GM03348 (cell line): ENCODE measurements at places on chromosomes 12 and 14.
A peak's percentile ranks its signal among the peaks of the same experiment; 100 is the strongest.

- DNase-seq = no peak
Measured at GRCh38 chr12:93851257-93851671, 174.1 kb downstream of the CRADD start.

- no peak for DNase-seq
Measured at GRCh38 chr14:92473969-92474535, 39.5 kb upstream of the RIN3 start.

DNA sequence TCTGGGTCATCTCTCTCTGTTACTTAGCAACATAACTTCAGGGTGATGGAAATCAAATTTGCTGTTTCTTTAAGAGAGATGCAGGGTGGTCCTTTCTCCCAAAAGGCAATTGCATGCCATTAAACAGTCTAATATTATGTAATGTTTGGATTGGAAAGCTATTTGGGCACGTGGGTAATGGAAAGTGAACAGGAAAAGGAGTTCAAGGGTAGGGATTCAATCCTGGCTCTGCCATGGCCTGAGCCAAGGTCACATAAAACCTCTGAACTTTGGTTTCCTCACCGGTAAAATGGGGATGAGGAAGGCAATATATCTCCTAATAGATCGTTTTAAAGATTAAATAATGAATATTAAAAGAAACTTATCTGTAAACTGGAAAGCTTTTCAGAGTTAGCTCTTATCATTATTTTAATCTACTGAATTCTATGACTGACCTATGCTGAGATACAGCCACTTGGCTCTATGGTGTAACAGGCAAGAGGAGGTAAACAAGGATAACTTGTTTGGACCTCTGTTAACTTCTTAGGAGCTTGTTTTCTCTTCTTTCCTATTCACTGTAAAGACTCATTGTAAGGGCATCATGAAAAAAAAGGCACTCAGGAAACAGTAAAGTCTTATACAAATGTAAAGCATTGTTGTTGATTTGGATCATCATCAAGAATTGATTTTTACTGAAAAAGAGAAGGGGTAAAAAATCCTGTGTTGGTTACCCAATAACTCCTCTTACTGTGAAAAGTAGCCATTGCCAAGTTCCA is 55.7 kb upstream of the OVCH1 start:
- DNase-seq = no peak

DNA sequence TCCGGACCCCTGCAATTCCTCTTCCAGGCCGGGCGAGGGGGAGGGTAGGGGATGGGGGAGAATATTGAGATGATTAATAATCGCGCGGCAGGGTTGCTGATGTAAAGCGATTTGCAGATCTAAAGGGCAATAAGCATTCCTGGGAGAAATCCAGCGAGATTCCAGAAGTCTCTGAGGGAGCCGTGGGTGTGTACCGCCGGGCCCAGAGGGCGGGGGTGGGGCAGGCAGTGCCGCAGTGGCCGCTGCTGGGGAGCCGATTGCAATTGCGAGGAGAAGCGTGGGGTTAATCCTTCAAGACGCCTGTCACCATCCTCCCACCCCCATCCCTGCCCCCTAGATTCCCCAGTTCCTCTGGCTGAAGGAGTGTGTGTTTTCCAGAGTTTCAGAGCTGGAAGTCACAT is 16.4 kb downstream of the FOS start:
- peak; percentile 86 for DNase-seq

DNA sequence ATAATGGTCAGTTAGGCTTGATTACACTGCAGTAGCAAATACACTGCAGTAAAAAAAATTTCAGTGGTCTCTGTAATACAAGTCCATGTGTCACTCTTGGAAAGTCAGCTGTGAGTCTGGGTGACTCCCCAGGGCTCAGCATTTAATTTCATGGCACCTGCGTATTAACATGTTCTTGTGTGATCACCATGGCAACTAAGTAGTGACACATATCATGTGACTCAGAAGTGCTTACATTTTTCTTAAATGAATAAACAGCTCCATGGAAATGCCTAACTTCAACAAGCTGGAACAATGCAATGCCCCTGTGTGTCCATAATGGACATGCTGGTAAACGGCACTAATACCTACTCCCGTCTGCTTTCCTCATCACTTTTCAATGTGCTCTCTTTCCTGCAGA is 88.5 kb upstream of the ANO4 start:
- peak; percentile 18 for DNase-seq

GRCh38 chr14:65832431-65833266 is 420.1 kb downstream of the FUT8 start:
- DNase-seq = peak; percentile 62

GRCh38 chr12:122861587-122861970 is 26.3 kb downstream of the HIP1R start:
- no peak for DNase-seq

DNA sequence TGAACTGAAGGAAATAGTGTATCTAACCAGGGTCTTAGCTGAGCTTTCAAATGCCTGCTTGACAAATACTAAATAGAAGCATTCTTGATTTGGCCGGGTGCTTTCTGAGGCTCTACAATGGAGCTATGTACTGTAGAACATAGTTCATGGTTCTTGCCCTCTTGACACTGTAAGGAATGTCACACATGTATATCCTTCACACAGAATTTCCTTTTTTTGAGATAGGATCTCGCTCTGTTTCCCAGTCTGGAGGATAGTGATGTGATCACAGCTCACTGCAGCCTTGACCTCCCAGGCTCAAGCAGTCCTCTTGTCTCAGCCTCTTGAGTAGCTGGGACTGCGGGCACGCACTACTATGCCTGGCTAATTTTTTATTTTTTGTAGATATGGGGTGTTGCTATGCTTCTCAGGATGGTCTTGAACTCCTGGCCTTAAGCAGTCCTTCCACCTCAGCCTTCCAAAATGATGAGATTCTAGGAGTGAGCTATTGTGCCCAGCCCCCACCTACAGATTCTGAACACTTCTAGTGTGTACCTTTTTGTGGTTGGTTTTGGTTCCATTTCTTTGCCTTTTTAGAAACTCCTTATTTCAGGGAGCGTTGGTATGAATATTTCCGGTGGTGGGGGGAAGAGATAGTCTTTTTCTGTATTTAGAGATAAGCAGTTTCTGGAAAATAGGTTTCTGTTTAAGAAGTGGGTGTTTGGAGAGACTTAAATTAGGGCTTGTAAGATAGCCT is 4.2 kb downstream of the MLXIP start:
- no peak for DNase-seq

DNA sequence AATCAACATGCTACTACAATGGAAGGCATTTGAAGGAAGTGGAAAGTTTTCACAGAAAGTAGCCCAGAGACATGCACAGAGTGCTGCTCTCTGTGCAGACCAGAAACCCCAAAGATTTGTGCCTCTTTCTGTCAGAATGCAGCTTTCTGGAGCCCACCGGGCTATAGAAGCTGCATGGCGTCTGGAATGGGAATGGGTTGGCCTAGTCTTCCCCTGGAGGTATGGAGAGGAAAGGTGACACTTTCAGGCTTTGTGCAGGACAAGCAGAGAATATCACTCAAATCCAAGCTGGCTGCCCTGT is 21.3 kb upstream of the ZFP36L1 start:
- DNase-seq = no peak

DNA sequence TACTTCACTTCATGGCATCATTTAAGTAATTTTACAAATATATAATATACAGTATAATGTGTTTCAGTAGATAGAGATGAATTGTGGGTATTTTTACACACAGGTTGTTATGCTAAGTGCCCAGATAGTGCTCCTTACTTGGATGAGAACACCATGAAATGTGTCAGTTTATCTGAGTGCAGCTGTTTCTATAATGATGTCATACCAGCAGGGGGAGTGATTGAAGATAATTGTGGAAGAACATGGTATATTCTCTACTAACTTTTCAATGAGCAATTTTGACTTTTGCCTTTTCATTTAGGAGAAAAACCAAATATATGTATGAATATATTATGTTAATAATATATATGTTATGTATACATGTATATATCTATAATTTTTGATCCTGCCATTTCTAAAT is 221.6 kb downstream of the LRRK2 start:
- DNase-seq = peak; percentile 33

DNA sequence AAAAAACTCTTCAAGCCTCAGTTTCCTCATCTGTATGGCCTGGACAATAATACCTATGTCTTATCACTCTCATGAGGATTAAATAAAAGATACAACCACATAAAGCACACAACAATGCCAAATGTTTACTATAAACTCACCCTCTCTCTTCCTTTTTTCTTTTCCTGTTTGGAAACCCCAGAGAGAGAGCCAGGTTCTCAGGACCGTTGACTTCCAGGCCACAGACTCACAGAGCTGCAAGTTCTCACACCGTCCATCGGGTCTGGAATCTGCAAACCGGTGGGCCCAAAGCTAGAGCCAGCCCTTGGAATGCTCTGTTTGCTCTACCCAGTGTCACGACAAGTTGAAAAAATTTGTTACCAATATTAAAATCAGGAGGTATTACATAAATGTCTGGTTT is 4.6 kb upstream of the CD4 start:
- no peak for DNase-seq

- DNase-seq = no peak
Measured at GRCh38 chr14:50021261-50022031, 94.9 kb downstream of the VCPKMT start.

GRCh38 chr12:93448796-93449195 is 7.0 kb upstream of the UBE2N start:
- DNase-seq = no peak

GRCh38 chr12:108645686-108646599 is 12.2 kb upstream of the SELPLG start:
- DNase-seq = no peak

DNA sequence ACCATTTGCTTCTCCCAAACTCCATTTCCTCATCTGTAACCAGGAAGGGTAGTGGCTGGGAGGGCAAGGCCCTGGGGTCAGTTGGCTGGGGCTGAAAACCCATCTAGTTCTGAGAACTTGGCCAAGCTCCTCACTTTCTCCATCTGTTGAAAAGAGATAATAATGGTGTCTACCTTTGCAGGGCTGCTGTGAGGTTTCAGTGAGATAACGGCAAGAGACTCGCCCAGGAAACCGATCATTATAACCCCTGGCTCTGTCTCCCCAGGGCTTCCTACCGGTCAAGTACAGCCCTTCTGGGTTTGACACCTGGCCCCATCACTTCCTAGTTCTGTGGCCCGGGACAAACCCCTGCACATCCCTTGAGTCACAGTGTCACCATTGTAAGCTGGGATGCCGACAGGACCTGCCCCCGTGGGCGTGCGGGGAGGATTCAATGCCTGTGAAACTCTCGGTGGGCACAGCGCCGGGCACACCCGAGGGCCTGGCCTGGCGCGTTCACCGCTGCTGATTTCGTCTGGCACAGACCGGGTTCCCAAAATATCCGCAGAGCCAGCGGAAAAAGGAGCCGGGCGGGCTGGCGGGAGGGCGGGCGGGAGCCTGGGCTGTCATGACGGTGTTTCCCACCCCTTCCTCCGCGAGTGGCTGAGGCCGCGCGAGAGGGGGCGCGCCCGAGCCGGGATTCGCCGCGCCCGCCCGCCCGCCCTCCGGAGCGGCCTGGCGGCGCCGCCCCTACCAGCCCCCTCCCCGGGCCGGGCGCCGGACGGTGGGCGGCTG is 4.4 kb downstream of the KMT5A start:
- DNase-seq = peak; percentile 96

DNA sequence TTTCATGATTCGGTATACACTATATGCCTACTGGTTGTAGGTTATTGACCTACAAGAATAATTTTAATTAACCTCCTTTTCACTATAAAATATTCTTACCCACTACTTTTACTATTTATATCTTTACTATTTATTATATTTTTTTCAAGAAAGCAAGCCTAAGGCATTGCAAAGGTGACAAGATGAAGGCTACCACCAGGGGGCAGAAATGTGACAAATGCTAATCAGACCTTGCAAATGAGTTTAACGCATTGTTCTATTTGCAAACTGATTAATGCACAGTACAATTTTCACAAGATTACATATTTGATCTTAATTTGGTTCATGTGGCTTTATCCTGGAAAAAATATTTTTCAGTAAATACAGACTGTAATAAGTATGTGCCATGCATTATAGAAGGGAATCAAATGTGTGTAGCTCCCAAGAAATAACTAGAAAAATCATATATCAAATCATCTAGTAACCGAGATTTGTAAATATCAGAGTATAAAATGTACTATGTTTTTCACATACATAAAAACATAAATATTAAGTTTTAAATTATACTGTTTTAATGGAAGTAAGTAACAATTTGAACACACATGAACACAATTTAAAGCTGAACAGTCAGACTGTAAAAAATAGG is 107.0 kb downstream of the ADAMTS20 start:
- peak; percentile 35 for DNase-seq
